ENCODE measurements at places on chromosomes 7 and 10.

DNA sequence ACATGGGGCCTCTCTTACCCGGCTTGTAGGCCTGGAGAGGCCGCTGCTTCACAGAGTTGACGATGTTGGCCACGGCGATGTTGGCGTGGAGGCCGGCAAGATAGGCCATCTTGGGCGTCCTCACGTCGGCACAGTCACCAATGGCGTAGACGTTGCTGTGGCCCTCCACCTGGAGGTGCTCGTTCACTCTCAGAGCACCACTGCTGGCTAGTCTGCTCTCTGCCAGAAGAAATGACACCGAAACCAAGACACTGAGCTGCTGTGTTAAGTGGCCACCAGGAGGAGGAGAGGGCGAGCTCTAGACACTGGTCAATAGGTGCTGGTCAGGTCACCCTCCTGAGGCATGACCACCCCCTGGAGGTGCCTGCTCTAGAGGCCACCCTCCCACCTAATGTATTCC is 17.7 kb downstream of the AIFM2 start:
- DNase-seq = no peak

- DNase-seq = no peak
These were observed 129.9 kb downstream of the CCNY start for GRCh38 chr10:35466170-35466569.

GRCh38 chr7:139561-140243 is 52.7 kb upstream of the FAM20C start:
- DNase-seq = no peak

GRCh38 chr7:123715198-123715597 is 33.6 kb downstream of the WASL start:
- no peak for DNase-seq

DNA sequence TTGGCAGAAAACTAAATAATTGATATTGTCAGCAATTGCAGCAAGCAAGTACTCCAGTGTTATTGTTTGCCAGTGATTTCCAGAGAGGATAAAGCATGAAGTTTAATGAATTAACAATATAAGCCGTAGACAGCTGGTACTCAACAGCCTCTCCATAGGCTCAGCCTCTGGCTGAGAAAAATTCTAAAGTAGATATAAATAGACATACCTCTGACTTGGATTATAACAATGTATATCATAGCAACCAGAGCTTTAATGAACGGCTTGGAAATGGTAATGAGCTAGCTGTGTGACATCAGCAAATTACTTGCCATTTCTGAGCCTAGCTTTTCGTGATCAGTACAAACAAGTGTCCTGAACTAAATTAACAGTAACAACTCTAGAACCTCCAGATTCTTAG is 1055.4 kb upstream of the AUTS2 start:
- DNase-seq = no peak

DNA sequence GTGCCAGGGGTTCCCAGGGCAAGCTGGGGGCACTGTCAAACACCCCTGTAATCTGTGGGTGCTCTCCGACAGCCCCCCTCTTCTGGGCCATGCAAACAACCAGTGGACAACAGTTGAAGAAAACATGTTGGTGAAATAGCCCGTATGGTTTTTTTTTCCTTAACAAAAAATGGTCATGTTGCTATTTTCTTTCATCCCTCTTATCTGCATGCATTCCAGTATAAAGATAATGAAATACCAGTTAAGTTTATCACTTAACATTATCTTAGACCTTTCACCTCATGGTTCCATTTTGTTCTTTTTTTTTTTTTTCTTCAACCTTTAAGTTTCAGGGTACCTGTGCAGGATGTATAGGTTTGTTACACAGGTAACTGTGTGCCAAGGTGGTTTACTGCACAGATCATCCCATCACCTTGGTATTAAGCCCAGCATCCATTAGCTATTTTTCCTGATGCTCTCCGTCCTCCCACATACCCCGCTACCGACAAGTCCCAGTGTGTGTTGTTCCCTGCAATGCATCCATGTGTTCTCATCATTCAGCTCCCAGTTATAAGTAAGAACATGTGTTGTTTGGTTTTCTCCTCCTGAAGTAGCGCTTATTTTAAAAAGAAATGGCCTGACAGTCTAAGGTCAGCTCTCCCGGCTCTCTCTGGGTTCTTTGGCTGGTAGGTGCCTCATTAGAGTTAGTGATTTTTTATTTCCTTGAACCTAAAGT is 110.1 kb downstream of the NRP1 start:
- DNase-seq = no peak

DNA sequence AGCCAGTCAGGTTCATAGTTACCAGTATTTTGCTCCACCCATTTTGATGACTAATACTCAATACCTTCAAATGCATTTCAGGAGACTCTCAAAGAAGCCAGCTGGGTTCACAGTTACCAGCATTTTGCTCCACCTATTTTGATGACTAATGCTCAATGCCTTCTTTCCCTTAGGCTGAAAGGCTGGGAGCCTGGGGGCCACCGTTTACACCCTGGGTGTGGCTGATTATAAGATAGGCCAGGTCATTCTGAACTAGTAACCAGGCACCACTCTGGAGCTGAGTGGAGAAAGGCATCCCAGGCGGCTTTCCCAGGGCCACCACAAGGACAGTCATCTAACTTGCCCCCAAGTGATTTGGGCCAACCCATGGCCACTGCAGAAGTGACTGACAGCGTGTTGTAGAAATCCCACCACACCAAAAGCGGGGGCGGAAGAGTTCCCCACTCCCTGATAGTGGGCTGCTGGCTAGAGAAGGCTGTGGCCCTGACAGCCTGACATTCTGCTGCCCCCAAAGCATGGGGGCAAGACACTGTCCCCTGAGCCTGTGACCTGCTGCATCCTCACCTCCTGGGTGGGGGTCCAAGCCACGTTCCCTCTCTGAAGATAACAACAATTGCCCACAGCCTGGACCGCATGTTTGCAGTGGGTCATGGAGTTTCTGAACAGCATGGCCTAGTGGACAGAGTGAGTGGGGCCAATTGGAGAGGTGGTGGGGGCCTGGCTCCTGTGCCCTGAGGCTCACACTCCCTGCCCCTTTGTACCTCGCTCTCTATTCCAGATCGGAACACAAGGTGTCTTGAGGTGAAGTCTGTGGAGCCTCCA is 23.0 kb upstream of the ZNF488 start:
- DNase-seq = no peak

DNA sequence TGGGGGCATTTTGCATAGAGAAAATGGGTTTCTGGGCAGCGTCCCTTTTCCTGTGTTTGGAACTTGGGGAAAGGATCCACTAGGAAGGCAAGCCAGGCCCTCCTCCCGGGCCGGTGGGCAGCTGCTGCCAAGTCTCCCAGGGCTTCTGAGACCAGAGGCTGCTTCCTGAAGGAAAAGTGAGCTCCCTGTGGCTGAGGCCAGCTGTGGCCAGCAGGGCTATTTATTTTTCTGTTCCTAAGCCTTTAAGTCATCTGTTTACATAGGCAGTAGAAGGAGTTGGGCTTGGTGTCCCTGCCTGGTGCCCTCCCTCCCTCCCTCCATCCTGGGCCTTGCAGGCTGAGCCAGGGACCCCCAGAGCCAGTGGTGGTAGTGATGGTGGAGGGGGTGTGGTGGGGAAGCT is 70.5 kb upstream of the COL13A1 start:
- no peak for DNase-seq

- DNase-seq = peak; percentile 56
These were observed 25.7 kb upstream of the LRRC4 start for GRCh38 chr7:128056901-128057300.

DNA sequence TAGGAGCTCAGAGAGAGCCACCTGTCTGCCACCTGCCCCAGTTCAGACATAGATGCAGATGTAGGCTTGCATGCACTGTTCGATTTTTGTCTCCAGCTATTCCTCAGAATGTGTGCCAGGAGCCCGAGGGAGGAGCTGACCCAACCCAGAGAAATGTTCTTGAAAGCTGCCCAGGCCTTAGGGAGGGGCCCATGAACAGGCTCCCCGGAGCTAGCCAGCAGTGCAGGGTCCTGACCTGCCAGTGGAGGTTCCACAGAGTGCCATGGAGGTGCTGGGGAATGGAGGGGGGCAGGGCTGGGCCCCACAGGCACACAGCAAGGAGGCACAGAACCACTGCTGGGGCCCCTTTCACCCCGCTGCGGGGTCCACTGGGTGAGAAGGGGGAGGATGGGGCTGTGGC is 29.6 kb upstream of the SFRP5 start:
- DNase-seq = no peak

- no peak for DNase-seq
These were observed 241.9 kb downstream of the SLC25A13 start for GRCh38 chr7:96080027-96080426.

- no peak for DNase-seq
These were observed 30.3 kb downstream of the GRID1 start for GRCh38 chr10:86336341-86336740.

DNA sequence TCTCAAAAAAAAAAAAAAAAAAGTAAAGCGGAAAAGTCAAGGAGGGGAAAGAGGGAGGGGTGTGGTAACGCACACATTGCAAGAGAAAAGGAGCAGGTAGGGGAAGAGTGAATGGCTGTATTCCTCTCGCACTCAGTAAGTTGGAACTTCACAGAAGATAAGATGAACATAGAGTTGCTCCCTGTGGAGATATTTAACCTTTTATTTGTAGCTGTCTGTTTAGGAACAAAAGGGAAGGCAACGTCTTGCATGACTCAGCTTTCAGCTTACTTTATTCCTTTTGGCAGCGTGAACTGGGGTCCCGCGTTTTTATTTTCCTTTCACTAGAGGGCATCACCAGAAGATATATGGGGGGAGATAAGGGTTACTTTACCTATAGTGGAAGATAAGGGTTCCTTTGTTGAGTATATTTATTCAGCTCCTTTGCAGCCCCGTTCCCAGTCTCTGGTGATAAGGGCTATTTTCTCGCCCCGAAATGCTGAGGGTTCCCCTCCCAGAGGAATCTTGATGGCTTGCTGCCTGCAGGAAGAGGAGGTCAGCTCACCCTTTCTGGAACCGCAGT is 78.5 kb downstream of the APBB1IP start:
- no peak for DNase-seq

Data from fibroblast of skin of left biceps (primary cell).